ENCODE measurements at places on chromosomes 16 and 17.

- no peak for DNase-seq
Observed at GRCh38 chr17:56165072-56165641, 11.9 kb downstream of the ANKFN1 start.

DNA sequence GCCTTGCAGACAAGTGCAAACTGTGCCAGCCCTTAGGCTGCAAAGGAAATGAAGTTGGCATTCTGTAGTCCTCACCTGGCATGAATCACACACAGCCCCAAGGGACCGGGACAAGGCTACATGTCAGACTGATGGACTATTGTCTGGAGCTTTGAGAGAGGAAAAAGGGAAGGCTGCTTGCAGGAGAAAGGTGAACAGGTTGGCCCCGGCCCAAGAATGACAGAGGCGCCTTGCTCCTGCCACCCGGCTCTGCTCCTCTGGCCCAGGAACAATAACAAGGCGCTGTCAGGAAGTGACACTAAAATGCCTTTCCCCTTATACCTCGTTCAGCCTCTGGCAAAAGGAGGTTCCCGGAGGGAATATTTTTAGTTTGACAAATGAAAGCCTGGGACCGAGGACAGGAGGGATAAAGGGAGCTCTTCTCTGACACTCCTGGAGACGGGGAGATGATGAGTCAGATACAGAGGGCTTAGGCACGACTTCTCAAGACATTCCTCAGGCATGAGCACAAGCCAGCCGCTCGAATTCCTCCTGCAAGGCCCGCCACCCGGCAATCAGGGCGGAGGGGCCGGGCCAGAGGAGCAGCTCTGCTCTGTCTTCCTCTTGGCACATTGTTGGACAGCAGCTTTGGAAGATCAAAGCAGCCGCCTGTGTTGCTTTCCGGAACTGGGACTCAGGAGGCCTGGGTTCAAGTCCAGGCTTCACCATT is 105.8 kb downstream of the NOG start:
- DNase-seq, result no peak

GRCh38 chr16:27759967-27760788 is 210.2 kb downstream of the KATNIP start:
- no peak for DNase-seq

DNA sequence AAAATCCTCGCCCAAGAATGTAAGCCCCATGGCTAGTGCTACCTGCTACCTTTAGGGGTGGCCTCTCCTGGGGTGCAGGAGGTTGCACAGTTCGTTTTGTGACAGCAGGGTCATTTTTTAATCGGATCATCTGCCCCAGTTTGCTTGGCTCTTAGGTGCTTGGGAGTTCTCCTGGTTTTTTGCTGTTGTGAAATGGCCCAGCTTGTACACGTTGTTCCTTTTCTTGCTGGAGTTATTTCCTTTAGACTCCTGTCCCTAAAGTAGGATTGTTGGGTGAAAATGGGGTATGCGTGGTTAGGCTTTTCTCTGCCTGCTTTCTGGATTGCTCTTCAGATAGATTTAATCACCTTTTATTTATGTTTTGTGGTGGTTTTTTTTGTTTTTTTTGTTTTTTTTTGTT is 25.8 kb downstream of the ABCC1 start:
- DNase-seq, result no peak

GRCh38 chr17:47851764-47852112 is 775 bp upstream of the SP6 start:
- DNase-seq, result no peak

GRCh38 chr17:41773731-41774193 is 12.7 kb downstream of the JUP start:
- no peak for DNase-seq

DNA sequence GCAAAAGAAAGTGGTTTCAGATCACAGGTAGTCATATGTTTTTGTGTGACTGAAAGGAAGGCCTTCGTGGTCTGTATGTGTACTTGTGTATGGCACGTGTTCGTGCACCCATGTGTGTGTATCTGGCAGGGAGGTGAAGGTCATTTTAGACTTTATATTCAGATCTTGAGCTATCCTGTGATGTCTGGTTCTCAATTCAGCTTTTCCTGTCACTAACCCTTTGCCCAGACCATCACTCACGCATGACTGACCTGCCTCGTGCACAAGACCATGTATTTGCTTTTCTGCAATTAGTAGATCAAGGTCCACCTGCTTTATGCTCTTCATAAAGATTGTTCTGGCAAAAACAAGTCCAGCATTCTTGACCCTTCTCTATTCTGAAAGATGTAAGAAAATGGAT is 139.7 kb upstream of the MAF start:
- no peak for DNase-seq

GRCh38 chr17:17886226-17886625 is 49.4 kb upstream of the SREBF1 start:
- DNase-seq, result no peak

DNA sequence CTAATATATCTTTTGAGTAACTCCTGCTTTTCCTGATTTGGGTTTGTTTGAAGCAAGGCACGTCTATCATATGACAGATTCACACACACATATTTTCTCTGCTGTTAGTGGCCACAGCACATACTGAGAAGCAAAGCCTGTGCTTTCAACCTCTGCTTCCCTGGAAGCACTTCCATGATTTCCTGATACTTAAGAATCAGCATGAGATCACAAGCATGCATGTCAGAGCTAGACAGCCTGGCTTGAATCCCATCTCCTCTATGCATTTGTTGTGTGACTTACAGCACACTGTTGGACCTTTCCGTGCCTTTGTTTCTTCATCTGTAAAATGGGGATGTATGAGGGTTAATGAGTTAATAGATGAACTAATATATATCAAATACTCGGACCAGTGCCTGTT is 151.1 kb upstream of the NOL11 start:
- no peak for DNase-seq

- DNase-seq, result no peak
Observed at GRCh38 chr17:51533219-51533618, 272.9 kb downstream of the UTP18 start.

- peak; percentile 63 for DNase-seq
Observed at GRCh38 chr17:979539-980405, at the start of gene NXN. TSS of gene NXN (minus strand) at chr17:979776.

GRCh38 chr16:55283812-55284717 is 39.9 kb upstream of the IRX6 start:
- DNase-seq, result no peak

DNA sequence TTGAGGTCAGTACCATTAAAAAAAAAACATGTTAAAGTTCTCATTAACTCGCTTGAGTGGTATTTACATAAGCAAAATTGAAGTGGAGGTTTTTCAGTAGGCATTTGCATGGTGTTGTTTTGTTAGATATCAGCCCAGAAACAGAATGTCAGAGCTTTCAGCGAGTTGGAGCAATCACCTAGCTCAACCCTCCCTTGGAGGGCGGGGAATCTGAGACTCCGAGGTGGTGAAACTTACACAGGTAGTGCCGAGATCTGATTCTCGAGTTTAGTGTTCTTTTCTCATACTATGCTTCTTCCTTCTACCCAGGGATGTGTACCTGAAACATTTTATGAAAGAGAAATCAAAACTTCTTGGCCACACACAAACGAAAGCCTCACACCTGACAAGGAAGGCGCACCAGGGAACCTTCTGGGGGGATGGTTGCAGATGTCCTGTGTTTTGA is 6.6 kb downstream of the SEC14L1 start:
- DNase-seq, result no peak

DNA sequence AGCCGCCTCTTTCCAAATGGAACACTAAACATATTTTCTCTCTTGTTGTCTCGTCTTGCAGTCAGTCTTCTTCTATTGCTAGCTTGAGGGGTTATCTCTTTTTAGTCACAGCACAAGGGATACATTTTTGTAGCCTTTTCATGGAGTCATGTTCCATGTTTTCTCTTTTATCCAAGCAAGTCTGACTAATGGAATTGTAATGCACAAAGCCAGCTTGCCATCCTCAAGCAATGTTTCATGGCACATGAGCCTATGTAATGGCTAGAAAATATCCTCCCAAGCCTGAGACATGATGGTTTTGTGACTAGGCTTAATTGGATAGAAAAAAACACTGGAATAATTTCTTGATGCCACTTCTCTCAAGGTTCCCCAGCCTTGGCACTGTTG is 414.6 kb upstream of the GOT2 start:
- no peak for DNase-seq

Data from NCI-H2081 (cell line).